ENCODE measurements at places on chromosomes 7 and 10.

- no peak for DNase-seq
Observed at GRCh38 chr10:102919992-102920739, 2.1 kb downstream of the CNNM2 start.

DNA sequence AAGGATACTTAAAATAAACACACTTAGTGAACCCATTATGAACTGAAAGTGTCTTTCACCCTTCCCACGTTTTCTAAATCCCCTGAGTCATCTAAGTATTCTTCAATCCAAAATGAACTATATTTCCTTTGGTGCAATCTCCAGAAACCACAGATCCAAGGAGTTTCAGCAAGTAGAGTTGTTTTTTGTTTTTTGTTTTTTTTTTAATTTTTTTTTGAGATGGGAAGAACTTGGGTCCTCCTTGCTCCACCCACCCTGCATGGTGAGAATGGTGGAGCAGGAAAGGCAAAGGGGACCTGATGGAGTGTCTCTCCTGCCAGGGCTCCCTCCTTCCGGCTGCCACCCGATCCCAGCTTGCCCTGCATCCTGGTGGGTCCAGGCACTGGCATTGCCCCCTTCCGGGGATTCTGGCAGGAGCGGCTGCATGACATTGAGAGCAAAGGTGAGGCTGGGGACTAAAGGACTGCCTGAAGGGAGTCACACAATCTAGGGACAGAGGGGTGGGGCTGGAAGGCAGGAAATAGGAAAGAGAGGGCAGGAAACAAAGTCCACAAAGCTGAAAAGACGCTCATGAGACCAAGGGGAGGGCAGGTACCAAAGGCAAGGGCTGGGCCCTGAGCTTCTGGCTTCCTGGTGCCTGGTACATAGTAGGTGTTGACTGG is 12.1 kb downstream of the ATG9B start:
- no peak for DNase-seq

- no peak for DNase-seq
Observed at GRCh38 chr10:113523071-113523470, 29.8 kb upstream of the HABP2 start.

DNA sequence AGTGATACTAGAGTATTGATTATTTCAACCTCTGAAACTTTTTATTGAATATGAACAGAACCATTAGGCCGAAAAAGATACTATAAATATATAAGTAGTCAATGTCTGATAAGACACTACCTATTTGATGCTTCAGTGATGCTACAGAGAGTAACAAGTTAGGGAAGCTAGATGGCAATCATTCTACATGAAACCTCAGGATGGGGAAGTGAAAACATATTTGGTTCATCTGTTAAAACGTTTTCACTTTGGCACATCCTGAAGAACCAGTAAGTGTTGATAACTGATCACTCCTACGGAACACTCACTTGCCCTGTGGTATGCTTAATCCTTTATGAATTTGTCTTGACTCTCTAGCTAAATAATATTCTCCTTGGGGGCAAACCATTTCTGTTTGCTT is 1064.9 kb downstream of the NXPH1 start:
- DNase-seq: no peak

- DNase-seq: no peak
Observed at GRCh38 chr7:22810843-22811242, 11.8 kb downstream of the TOMM7 start.

DNA sequence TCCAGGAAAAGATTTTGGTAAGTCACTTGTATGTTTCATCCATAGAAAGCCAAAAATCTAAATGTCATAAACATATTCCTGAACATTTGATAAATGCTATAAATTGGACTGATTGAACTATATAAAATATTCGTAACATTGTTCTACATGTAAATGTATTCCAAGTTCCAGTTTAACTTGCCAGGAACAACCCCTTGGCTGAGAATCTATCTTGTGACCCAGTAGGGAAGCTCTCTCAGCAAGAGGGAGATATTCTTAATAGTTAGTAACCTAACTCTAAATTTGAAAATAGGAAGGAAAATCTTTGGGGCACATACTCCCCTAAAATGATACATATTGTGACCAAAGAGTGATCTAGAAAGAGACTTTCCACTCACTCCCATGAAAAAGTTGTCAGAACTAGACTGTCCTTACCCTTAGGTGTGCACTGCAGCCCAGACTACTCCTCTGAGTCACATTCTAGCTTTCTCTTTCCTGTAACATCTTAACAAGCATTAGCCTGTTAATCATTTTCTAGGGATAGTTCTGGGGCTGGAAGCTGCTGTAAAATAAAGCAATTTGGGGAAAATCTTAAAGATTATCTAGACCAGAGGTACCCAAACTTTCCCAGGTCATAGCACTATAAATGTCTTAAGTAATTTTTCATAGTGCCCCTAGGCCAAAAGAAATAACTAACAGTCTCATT is 73.7 kb upstream of the SKAP2 start:
- no peak for DNase-seq

GRCh38 chr7:158666401-158666800 is 38.2 kb downstream of the NCAPG2 start:
- no peak for DNase-seq

GRCh38 chr7:27165996-27166530 is 726 bp upstream of the HOXA9 start:
- no peak for DNase-seq

Data from hematopoietic multipotent progenitor cell treated with erythropoietin and hydrocortisone succinate and interleukin-3 and kit ligand, for 17 days (in vitro differentiated cells).